ENCODE measurements at places on chromosomes 16 and 17. TPM values are rescaled to one million over a fixed set of nuclear protein-coding genes. Genes with fewer than 3 reads are reported as not detected.

Gene CCL4
- total RNA-seq: not detected

Gene TPSD1
- total RNA-seq: not detected

Gene KRT9
- not detected for total RNA-seq

Gene EPX
- total RNA-seq: not detected

Gene GUCY2D
- not detected for total RNA-seq

Gene PIMREG
- total RNA-seq: 20.2 TPM

Gene KRT36
- total RNA-seq: not detected

Gene NOG
- total RNA-seq: 3.2 TPM

Gene TNK1
- total RNA-seq: 0.28 TPM

Gene GALK1
- total RNA-seq: 87.3 TPM

Gene ANTKMT
- total RNA-seq: 22.8 TPM

Gene DPEP2
- not detected for total RNA-seq

Gene HOXB2
- 4.8 TPM for total RNA-seq

Gene SHISA6
- not detected for total RNA-seq
